HS-27A (cell line): ENCODE measurements at places on chromosomes 5 and 9.

GRCh38 chr5:132371603-132371994 is 2.1 kb downstream of the SLC22A5 start:
- DNase-seq: no peak

DNA sequence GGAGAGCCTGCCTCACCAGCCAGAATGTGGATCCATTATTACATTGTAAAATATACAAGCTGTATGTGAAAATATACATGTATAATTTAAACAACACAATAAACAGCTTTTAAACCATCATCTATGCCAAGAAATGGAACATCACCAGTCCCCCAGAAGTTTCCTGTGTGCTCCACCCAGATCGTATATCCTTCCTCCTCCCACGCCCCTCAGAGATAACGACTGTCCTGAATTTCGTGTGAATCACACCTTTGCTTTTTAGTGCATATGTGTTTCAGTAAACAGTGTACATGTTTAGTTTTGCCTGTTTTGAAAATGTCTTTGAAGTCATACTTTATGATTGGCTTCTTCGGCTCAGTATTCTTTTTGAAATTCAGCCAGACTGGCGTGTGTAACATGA is 134.6 kb upstream of the MYO10 start:
- DNase-seq: no peak

DNA sequence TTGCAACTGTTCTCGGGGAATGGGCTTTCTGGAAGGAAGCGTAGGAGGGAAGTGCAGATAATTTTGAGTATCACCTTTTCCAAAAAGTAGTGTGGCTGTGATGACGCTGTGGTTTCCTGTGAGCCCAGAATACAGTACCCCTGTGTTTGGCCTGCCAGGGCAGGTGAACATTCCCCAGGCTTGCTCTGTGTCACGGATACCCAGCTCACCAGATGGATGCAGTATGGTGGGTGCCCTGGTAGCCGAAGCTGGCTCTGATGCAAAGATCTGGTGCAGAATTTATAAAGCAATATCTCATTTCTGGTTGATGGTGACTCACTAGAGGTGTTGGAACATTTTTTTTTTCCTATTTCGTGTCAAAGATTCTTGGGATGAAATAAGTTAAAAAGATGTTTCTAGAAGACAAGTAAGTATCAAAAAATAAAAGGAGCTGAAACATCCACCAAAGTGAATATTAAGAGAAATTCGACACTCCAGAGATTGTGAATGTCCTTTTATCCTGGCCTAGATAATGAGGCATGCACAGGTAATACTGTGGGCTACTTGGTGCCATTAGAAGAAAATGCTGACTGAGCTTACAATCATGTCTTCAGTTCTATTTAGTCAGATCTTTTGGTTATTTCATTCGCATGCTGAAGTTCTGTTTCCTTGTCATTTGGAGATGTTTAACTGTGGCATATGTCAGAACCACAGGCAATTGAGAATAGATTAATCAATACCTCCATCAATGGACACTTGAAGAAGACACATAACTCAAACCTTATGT is 200.1 kb downstream of the GADD45G start:
- DNase-seq: no peak

DNA sequence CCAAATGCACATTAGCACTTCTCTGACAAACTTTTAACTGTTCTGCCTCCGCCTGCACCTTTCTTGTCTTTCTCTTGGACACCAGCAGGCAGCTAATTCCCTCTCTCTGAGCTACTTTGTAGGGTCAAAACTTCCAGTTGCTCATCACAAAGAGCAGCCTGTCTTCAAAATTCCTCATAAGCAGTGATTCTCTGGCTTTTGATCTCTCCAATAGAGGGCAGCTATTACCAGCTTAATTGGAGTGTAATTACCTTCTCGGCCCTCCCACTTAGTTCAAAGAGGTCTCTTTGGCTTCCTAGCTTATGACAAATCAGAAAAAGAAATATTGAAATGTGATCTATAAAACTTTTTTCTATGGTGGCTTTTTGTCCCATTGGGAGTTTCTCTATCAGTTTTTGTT is 43.6 kb upstream of the RAD23B start:
- DNase-seq: no peak

DNA sequence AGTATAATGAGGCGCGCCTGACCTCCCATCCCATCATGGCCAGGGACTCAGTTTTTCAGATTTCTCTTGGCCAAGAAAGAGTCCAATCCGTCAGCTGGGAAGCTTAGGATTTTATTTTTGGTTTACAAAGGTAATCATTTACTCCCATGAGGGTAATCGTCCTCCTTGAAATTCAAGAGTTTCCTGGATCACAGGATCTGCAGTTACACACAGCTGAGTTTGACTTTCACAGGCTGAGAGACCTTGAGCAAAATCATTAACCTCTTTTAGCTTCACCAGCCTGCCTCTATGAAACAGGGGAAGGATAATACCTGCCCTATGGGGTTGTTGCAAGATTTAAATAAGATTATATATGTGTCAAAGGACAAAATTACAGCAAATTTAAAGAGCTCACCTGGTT is 15.4 kb upstream of the AK3 start:
- DNase-seq: no peak

GRCh38 chr9:113955076-113955752 is 79.1 kb downstream of the ZNF618 start:
- DNase-seq: no peak

DNA sequence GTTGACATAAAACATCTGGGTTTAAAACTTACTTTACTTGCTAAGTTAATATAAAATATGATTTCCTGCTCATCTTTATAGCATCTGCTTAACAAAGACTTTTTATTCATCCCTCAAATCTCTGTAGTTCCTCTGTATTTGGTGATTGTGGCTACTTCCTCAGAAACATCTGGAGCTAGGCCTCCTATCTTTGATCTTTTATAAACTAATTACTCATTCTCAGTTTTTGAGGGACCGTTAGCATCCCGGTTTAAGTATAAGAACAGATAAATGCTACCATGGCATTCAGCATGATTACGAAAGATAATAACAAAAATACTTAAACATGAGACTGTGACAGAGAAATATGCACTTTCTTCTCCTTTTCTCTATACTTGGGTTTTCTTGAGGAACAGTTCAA is 85.3 kb downstream of the SLC38A9 start:
- no peak for DNase-seq

DNA sequence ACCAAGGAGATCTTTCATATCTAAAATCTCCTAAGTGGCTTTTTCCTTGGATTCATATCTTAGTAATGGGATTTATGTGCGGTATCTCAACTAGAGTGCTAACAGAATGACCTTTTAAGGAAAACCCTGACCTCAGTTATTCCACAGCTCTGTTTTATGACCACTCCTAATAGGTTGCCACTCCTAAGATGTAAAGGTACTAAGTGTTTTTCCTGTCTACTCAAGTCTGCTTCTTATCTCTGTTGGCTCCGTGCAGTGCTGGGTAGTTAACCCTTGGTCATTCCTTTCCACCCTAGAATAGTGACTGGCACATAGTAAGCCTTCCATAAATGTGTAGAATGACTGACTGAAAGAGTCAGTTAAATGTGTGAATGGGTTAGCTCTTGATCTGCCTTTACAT is 161.4 kb downstream of the DOCK2 start:
- no peak for DNase-seq

GRCh38 chr5:115375893-115376292 is 79.4 kb upstream of the CCDC112 start:
- no peak for DNase-seq

GRCh38 chr5:174572591-174572990 is 151.8 kb upstream of the MSX2 start:
- no peak for DNase-seq

- DNase-seq: no peak
Observed at GRCh38 chr9:82894548-82894947, 168.4 kb downstream of the RASEF start.

DNA sequence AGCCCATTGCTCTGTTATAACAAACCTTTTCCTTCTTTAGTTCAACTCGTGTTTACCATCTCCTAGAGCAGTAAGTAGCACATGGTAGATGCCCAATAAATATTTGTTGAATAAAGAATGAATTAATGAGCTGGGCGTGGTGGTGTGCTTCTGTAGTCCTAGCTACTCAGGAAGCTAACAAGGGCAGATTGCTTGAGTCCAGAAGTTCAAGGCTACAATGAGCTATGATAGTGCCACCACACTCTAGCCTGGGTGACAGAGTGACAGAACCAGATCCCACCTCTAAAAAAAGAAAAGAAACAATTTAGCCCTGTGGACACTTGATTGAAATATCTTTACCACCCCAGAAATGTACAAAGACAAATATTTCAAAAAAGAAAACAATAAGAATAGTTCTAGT is 14.6 kb upstream of the PAM start:
- no peak for DNase-seq

DNA sequence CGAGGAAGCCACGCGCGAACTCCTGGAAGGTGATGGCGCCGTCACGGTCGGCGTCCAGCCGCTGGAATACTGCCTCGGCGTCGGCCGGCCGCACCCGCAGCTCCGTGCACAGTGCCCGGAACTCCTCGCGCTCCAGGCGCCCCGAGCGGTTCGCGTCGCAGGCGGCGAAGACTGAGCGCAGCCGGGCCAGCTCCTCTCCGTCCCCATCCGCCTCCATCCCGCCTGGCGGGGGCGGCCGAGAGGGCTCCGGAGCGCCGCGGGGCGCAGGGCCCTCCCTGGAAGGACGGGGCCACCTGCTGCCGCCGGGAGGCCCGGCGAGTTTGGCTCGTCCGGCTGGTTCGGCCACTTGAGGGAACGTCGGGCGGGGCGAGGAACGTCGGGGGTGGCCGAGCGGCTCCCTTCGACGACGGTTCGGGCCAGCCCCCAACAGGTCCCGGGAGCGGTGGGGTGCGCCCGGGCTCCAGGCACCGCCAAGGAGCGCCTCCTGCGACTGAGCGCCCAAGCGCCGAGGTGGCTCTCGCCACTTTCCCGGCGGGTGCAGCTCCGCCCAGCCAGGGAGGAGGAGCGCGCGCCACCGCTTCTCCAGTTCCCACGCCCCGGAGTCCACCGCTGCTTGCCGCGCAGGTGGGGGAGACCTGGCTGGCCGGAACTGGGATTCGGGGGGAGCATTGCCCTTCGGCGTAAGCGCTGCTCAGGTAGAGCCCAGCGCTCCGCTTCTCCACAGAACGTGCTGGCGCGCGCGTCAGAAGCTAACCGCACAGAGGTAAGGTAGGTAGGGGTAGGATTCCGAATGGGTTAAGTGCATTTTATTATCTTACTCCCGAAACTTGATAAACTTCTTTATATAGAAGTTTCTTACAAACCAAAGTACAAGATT is at the start of gene RASEF:
RASEF (minus strand) TSS at position 492 of the 877 bp plus-strand sequence; CDS start at position 217, 275 bp downstream.
- no peak for DNase-seq

DNA sequence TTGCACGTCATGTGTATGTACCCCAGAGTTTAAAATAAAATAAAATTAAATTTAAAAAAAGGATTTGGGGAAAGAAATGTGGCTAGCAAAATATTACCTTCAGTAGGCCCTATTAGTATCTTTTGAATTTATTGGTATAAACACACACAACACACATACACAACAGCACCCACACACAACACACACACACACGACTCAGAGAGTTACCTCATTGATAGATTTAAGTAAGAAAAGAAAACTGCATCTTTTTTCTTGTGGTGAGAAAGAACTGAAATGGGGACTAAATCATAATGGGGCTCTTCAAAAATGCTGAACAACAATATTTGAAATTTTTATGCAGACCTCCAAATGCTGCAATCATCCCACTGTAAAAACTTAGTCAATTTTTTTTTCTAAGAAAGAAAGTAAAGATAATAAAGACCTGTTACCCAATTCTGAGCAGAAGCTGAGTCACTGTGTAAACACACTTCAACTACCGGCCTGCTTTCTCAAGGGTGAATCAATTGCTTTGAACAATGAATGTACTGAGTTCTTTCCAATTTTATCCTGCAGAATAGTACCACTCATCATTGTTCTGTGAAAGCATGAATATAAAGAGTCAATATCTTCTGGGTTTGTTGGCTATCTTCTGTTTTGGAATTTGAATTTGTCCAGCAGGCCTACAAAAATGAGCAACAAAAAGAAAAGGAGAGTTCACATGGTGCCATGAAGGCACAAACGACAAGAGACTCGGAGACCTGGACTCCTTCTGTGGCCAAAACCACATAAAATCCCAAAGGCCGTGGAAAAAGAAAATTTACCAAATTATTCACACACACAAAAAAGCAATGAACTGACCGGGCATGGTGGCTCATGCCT is 57.9 kb upstream of the CCNG1 start:
- DNase-seq: peak; percentile 5

GRCh38 chr5:124797665-124798087 is 51.2 kb upstream of the ZNF608 start:
- DNase-seq: no peak

- no peak for DNase-seq
Observed at GRCh38 chr9:77099388-77099787, 77.9 kb upstream of the VPS13A start.

- DNase-seq: no peak
Observed at GRCh38 chr5:128491291-128491690, 46.8 kb downstream of the FBN2 start.

GRCh38 chr9:99822109-99822805 is 572 bp downstream of the NR4A3 start:
- peak; percentile 5 for DNase-seq

GRCh38 chr9:94813379-94813778 is 86.9 kb downstream of the AOPEP start:
- DNase-seq: no peak

- DNase-seq: no peak
Observed at GRCh38 chr9:14389657-14390056, 75.7 kb upstream of the NFIB start.

DNA sequence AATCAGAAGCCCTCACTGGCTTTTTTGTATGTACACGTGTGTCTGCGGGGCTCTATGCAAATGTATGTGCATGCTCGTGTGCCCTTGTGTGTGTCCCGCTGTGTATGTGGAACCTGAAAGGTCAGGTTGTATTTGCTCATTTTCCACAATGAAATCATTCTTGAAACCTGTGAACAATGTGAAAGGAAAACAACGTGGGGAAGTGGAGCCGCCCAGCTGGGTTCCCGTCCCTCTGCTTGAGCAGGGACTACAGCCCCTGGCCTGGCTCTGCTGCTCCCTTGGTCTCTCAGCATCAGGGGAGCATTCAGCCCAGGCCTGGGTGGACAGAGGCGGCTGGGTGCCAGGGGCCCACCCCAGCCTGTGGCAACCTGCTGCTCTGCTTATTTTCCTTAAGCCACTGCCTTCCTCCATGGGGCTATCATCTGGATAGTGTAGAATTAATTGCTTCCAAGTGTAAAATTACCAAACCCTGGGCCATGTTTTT is 3.0 kb downstream of the ECSCR start:
- no peak for DNase-seq

DNA sequence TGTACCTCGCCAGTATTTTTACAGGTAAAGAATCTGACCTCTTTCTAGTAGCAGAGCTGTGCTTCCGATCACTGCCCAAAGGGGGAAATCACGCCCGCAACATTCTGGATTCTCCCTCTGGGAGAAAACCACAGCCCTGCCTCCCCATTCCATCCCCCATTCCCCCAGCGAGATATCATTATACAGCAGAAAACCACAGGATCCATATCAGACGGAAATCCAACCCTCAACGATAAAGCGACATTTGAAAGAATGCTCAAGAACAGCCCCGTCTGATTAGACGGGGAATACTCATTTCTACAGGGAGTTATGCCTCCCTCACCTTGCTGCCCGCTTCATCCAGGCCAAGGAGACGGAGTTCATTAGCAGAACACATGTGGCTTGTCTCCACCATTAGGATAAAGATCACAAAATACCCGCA is 172.8 kb downstream of the COL23A1 start:
- DNase-seq: no peak

- DNase-seq: no peak
Observed at GRCh38 chr5:59569608-59570334, 323.8 kb downstream of the PDE4D start.
